Panc1 (cell line): ENCODE measurements at places on chromosomes 5 and 9. TPM values are rescaled to one million over a fixed set of nuclear protein-coding genes. Genes with fewer than 3 reads are reported as not detected.
A peak's percentile ranks its signal among the peaks of the same experiment; 100 is the strongest.

GRCh38 chr9:134030821-134031470 is 5.7 kb downstream of the BRD3OS start:
- no peak for DNase-seq
- no peak overlapping the region for H3K4me3 ChIP-seq
- H3K27me3 ChIP-seq: no peaks in the 10 kb centered on the region
- no peak overlapping the region for H3K27ac ChIP-seq
- H3K36me3 ChIP-seq: no peaks in the 10 kb centered on the region

DNA sequence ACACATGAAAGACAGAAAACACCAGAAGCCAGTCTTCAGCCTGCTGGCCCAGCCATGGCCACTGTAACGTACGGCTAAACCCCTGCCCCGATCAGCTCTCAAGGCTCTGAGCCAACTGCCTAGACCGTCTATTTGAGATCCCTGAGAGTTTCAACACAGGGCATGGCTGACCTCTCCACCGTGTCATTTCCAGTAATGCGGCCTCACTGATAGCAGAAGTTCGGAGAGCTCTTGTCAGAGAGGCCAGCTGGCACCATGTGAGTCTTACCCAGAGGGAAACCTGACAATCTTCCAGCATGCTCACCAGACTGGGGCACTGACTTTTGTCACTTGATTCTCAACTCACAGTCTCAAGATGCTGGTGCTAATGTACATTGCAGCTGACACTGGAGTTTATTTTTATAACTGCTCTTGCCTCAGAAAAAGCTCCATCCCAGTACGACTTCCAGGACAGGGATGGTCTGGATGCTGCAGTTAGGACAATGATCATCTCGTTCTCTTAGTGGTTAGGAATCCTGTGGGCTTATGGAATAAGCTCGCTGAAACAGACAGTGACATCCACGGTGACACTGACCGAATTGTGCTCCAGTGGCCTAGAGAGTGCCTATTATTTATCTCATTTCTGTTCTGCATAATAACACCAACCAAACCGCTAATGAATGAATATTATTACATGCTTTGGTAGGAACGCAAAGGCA is 372.7 kb downstream of the ICE1 start:
- H3K4me1 ChIP-seq: no peaks in the 10 kb centered on the region
- H3K4me3 ChIP-seq: no peak overlapping the region
- no peaks in the 10 kb centered on the region for H3K36me3 ChIP-seq
- no peak for DNase-seq

DNA sequence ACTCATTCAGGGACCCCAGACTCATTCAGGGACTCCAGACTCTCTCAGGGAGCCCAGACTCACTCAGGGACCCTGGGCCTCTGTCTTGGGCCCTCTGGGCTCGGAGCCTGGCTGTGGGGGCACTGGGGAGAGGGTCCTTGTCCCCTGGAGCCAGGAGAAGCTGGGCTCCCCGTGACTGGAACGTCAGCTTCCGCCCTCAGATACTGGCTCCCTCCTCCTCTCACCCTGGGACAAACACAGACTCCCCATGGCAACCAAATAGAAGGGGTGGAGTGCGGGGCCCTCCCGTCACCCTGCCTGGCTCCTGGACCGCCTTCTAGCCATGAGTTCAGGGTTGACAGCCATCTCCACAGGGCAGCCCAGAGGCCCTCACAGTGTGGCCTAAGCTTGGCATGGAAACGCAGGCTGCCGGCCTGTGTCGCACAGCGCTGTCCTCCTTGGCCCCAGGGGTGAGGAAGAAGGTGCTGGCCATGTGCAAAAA is 27.6 kb downstream of the ZDHHC11B start:
- no peaks in the 10 kb centered on the region for H3K36me3 ChIP-seq
- DNase-seq: no peak

DNA sequence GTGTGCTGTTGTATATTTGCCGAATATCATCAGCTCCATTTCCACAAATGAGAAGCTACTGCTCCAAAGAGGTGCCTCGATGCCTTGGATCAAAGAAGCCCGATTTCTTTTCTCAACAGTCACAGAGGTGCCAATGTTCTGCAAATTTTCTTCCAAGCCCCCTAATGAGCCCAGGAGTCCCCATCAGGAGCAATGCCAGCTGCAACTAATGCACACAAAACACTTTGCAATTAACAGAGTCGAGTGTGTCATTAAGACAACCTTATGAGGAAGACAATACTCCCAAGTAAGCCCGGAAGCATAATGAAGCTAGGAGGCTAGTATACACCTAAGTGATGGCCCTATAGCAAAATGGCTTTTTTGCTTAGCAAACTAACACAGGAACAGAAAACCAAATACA is 247.0 kb downstream of the TRIM32 start:
- no peaks in the 10 kb centered on the region for H3K36me3 ChIP-seq
- H3K4me1 ChIP-seq: no peaks in the 10 kb centered on the region

GRCh38 chr5:64688965-64689364 is 1.3 kb upstream of the SHISAL2B start:
- no peak overlapping the region for H3K4me3 ChIP-seq
- H3K27me3 ChIP-seq: peaks cover 37% of the 10 kb centered on the region
- no peaks in the 10 kb centered on the region for H3K4me1 ChIP-seq

- no peaks in the 10 kb centered on the region for H3K27me3 ChIP-seq
- H3K36me3 ChIP-seq: no peaks in the 10 kb centered on the region; the same call in 1 of the 2 replicates
- H3K27ac ChIP-seq: no peak overlapping the region
- no peak overlapping the region for H3K4me3 ChIP-seq
- DNase-seq: no peak
These were observed 2.4 kb downstream of the SPINK6 start for GRCh38 chr5:148205044-148205806.

- H3K27me3 ChIP-seq: no peaks in the 10 kb centered on the region
- peak; percentile 18 for DNase-seq
- H3K4me1 ChIP-seq: no peaks in the 10 kb centered on the region
- H3K36me3 ChIP-seq: no peaks in the 10 kb centered on the region
These were observed 68.8 kb downstream of the KIF4B start for GRCh38 chr5:155082401-155082800.

DNA sequence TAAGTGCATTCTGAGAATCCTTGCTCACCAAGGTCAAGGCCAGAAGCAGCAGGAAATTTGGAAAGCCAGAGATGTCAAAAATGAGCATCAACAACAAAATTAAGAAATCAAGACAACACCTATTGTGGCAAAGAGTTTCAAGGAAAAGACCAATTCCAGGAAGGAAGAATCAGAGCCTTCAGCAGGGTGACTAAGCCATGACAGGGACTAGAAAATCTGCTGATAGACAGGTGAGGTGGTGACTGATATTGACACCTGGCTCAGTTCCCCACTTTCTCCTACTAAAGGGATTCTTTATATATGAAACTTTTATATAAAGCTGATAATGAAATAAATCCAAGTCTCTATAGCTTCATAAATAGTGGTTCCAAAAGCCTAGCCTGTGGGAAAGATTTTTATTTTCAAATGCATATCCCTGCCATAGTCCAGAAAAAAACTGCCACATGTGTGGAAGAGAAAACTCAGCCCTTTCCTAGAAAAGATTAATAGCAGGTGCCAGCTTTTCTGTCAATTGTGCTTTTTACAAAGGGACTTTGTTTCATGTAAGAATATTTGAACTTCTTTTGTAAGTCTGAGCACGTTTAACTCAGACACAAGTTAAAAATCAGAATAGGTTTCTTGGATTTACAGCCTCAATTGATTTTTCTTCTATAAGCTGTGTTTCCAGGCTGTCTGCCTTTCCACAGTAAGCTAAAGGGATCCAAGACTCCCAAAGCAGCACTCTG is 81.1 kb upstream of the GRAMD2B start:
- DNase-seq: no peak
- no peaks in the 10 kb centered on the region for H3K27me3 ChIP-seq
- no peak overlapping the region for H3K4me3 ChIP-seq
- no peaks in the 10 kb centered on the region for H3K36me3 ChIP-seq
- H3K27ac ChIP-seq: no peak overlapping the region

DNA sequence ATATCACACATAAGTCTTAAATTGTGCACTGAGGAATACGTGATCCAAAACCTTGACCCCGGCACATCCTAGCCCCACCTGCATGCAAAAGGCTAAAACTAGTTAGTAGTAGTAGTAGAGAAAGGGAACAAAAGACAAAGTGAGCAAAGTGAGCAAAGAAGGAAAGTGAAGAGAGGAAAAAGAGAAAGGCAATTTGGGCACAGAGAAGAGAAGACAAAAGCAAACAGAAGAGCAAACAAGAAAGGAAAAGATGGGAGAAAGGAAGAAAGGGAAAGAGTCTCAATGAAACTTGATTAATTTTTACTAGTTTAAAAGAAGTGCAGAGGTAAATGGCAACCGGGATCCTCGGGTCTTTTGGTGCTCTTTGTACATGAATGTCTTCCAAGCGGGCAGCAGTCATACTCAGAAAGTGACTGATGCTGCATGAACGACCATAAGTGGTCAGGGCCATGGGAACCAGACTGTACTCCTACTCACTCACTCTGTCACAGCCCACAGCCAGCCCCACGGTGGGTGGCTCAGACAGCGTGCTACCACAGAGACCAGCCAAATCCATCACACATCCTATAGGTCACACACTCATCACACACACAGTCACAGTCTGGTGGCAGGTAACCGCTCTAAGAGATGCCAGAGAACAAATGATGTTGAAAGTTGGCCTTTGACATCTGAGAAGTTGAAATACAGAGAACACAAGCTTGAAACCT is 203.9 kb downstream of the FBN2 start:
- no peaks in the 10 kb centered on the region for H3K4me1 ChIP-seq
- H3K27me3 ChIP-seq: no peaks in the 10 kb centered on the region
- H3K4me3 ChIP-seq: no peak overlapping the region
- H3K27ac ChIP-seq: no peak overlapping the region
- no peak for DNase-seq

DNA sequence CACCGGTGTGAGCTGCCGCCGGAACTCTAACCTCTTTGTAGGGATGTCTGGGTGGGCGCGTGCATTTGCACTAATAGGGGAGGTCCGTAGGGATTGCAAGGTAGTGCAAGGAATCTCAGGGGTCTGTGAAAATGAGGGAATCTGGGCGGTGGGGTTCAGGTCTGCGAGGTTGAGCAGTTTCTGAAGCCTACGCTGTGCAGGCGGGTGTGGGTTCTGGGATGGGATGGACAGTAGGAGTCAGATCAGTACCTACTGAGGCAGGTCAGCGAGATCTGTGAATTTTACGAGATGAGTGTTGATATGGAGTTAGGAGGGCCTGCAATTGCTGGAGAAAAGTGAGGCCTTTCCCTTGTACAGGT is 856 bp upstream of the ATOSB start:
- DNase-seq: no peak
- H3K27me3 ChIP-seq: no peaks in the 10 kb centered on the region
- peak overlapping the region; percentile 24; the same call in 1 of the 2 replicates for H3K27ac ChIP-seq
- H3K36me3 ChIP-seq: no peaks in the 10 kb centered on the region

- H3K27ac ChIP-seq: no peak overlapping the region
- H3K4me1 ChIP-seq: no peaks in the 10 kb centered on the region
- no peak overlapping the region for H3K4me3 ChIP-seq
- no peaks in the 10 kb centered on the region for H3K27me3 ChIP-seq
- H3K36me3 ChIP-seq: no peaks in the 10 kb centered on the region
These were observed 443.8 kb downstream of the SPOCK1 start for GRCh38 chr5:137055271-137055872.

DNA sequence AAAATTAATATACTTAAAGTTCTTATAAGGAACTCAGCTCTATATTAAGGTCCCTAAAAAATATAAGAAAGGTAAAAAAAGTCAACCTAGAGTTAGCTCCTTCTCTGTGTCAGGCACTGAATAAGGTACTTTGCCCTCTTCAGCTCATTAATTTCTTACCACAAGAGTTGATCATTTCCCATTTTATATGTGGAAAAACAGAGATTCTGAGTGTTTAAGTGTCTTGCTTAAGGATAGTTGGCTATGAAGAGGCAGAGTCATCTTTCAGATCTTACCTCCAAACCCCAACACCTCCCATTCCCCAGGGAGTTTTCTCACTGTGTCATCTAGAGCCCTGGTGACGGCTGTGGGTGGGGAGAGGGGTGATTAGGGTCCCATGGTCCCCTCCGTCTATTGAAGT is 40.6 kb downstream of the INSYN2B start:
- no peaks in the 10 kb centered on the region for H3K36me3 ChIP-seq
- no peak overlapping the region for H3K27ac ChIP-seq
- no peak for DNase-seq
- H3K27me3 ChIP-seq: no peaks in the 10 kb centered on the region
- no peak overlapping the region for H3K4me3 ChIP-seq

GRCh38 chr9:81683704-81684103 is 5.6 kb downstream of the TLE1 start:
- H3K4me1 ChIP-seq: peaks cover 16% of the 10 kb centered on the region; the same call in 1 of the 2 replicates
- H3K4me3 ChIP-seq: no peak overlapping the region
- no peaks in the 10 kb centered on the region for H3K27me3 ChIP-seq

- H3K27me3 ChIP-seq: no peaks in the 10 kb centered on the region
- H3K4me1 ChIP-seq: no peaks in the 10 kb centered on the region
- no peaks in the 10 kb centered on the region for H3K36me3 ChIP-seq
- H3K4me3 ChIP-seq: no peak overlapping the region
- DNase-seq: no peak
These were observed 234.5 kb upstream of the TRIM32 start for GRCh38 chr9:116452634-116453033.

DNA sequence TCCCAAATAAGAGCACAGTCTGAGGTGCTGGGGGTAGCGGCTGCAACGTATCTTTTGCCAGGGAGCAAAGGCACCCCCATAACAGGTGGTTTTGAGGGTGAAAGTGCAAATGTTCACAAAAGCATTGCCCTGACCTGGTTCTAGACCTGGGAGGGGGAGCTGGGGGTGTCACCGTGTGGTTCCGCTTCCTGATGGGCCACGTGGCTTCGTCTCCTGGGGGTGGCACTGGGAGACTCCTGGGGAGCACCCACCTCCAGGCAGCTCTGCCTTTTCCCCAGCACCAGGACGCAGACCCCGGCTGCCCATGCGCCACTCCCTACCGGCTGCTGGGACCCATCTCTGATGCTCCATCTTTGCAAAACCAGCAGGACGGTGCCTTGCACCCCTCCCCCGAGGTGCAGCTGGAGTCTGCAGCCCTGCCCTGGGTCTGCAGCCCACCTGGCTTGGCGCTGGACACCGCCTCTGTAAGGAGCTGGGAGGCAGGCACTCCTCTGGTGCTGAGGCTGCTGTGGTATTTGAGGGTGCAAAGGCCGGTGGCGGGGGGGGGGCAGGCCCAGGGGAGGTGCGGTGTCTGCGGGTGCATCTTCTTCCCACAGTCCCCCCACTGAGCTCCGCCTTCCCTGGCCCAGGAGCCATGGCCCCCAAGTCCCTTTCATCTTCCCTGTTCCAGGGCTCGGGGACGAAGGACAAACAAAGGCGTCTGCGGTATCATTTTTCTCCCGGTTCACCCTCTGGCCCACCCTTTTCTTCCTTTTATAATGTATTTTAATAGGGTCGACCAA is 29.8 kb upstream of the RXRA start:
- H3K36me3 ChIP-seq: no peaks in the 10 kb centered on the region
- no peaks in the 10 kb centered on the region for H3K27me3 ChIP-seq
- no peak overlapping the region for H3K4me3 ChIP-seq
- no peak overlapping the region for H3K27ac ChIP-seq

- H3K27ac ChIP-seq: no peak overlapping the region
- H3K4me3 ChIP-seq: no peak overlapping the region
- H3K36me3 ChIP-seq: no peaks in the 10 kb centered on the region
- no peaks in the 10 kb centered on the region for H3K4me1 ChIP-seq
- no peak for DNase-seq
- H3K27me3 ChIP-seq: no peaks in the 10 kb centered on the region
These were observed 412.6 kb downstream of the MLLT3 start for GRCh38 chr9:20209391-20210340.

The LURAP1L gene
- 6.8 TPM for total RNA-seq

The PCDHGA2 gene
- total RNA-seq: 0.05 TPM

The IFNA5 gene
- total RNA-seq: not detected

The INPP5E gene
- 14.1 TPM for total RNA-seq

The ELOVL7 gene
- 2.9 TPM for total RNA-seq

The MAPK9 gene
- 44.1 TPM for total RNA-seq

The FCN1 gene
- total RNA-seq: not detected

The LARP1 gene
- 325 TPM for total RNA-seq
